Caco-2 (cell line): ENCODE measurements at places on chromosomes 7 and 10.

GRCh38 chr7:148558914-148559313, 31.7 kb upstream of the C7orf33 start:
- no peak overlapping the region for H3K4me3 ChIP-seq
- H3K27ac ChIP-seq, result no peak overlapping the region
- no peaks in the 10 kb centered on the region for H3K27me3 ChIP-seq
- DNase-seq, result no peak

- DNase-seq, result no peak
- no peak overlapping the region for H3K4me3 ChIP-seq
- no peaks in the 10 kb centered on the region for H3K27me3 ChIP-seq
Observed at GRCh38 chr10:62858364-62858763, 42.2 kb upstream of the EGR2 start.

DNA sequence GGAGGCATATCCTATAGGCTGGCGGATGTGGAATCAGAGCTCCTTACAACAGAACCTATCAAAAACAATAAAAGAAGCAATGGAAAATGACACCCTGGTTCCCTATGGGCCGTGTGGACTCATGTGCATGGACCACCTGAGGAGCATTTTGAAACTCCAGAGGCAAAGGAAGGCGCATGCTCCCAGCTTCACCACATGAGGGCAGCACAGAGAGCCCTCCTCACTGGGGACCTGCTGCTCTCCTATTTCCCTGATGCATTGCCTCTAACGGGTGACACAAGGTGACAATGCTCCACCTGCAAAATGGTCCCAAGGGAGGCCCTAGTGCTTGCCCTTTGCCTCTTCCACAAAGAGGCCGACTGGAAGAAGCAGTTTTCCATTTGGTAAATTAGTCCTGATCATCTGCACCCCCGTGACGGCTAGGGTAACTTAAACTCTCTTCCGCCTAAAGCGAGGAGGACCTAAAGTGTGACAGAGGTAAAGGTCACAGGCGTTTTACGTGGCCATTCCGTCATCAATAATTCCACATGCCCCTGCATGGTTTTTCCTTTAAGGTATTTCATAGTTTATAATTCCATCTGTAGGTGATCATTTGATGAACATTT, 67.7 kb downstream of the GPAM start:
- H3K4me3 ChIP-seq, result no peak overlapping the region
- H3K27ac ChIP-seq, result no peak overlapping the region
- H3K36me3 ChIP-seq, result no peaks in the 10 kb centered on the region
- H3K27me3 ChIP-seq, result no peaks in the 10 kb centered on the region

DNA sequence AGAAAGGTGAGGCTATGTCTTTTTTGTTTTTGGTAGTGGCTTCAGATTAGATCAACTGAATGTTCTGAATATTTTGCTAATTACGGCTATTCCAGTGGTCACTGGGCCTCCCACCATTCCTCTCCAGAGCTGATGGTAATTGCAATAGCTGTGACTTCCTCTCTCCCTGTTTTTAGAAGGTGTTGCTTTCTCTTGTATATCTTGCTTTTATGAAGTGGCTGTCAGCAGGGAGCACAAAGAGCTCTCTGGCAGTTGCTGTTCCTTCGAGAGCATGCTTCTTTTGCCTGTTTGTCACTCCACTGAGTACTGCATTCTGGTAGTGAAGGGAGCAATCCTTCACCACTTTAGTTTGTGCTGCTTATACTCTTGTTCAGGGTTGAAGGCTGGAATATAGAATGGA, 133.3 kb downstream of the EXOC4 start:
- no peak overlapping the region for H3K27ac ChIP-seq
- no peaks in the 10 kb centered on the region for H3K36me3 ChIP-seq
- H3K4me1 ChIP-seq, result no peaks in the 10 kb centered on the region
- no peaks in the 10 kb centered on the region for H3K27me3 ChIP-seq

GRCh38 chr7:17855202-17855601, 85.1 kb downstream of the SNX13 start:
- H3K4me3 ChIP-seq, result no peak overlapping the region
- H3K27ac ChIP-seq, result no peak overlapping the region
- no peaks in the 10 kb centered on the region for H3K36me3 ChIP-seq
- no peaks in the 10 kb centered on the region for H3K4me1 ChIP-seq

GRCh38 chr10:117148284-117148683, 10.2 kb upstream of the VAX1 start:
- DNase-seq, result no peak
- no peaks in the 10 kb centered on the region for H3K27me3 ChIP-seq
- H3K27ac ChIP-seq, result no peak overlapping the region
- H3K4me3 ChIP-seq, result no peak overlapping the region
- no peaks in the 10 kb centered on the region for H3K4me1 ChIP-seq
